ENCODE measurements at places on chromosomes 7 and 10.
A peak's percentile ranks its signal among the peaks of the same experiment; 100 is the strongest.

- no peak overlapping the region for H3K4me3 ChIP-seq
- H3K36me3 ChIP-seq = no peaks in the 10 kb centered on the region
- no peak overlapping the region for H3K27ac ChIP-seq
- no peaks in the 10 kb centered on the region for H3K4me1 ChIP-seq
- peak; percentile 28 for DNase-seq
Observed at GRCh38 chr10:116521424-116522290, 24.1 kb upstream of the PNLIP start.

DNA sequence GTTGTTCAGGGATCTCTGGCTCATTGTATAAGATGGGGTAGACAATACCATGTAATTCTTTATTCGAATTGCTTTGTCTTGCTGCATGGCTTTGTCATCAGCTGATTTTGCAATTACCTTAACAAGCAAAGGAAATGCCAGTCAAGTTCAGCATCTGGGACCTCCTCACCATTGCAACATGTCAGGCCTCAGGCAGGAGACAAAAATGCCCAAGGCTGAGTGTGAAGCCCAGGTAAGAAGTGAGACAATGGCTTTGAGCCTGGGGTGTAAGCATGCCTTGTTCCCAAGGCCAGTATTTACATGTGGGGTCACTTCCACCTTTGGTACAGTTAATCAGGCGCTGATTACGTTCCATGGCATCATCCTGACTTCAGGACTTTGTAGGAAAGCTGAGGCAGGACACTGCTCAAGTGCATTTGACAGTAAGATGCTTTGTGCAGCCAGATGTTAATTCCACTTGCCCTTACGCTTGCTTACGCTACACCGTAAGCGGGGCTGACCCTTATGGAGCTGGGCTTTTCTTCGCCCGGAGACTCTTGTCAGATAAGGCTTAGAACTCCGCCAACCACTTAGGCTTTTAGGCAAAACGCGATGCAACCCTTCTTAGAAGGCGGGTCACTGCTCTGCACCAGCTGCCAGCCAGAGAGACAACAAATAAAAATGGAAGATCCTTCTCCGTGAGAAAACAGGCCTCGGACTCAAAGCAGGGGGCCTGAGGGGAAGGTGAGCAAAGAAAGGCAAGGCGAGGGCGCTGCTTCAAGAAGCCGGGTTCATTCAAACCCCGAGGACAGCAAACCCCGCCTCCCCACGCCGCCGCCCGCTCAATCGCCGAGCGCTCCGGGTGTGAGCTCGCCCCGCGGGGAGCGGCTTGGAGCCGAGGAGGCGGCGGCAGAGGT, 1.3 kb upstream of the SP4 start:
- no peaks in the 10 kb centered on the region for H3K27me3 ChIP-seq
- peaks cover 35% of the 10 kb centered on the region for H3K4me1 ChIP-seq
- no peaks in the 10 kb centered on the region for H3K36me3 ChIP-seq
- peak; percentile 1 for DNase-seq
- peak overlapping the region; percentile 75 for H3K4me3 ChIP-seq
- peak overlapping the region; percentile 58 for H3K27ac ChIP-seq

- no peak overlapping the region for H3K4me3 ChIP-seq
- H3K4me1 ChIP-seq = no peaks in the 10 kb centered on the region
- DNase-seq = no peak
- no peaks in the 10 kb centered on the region for H3K27me3 ChIP-seq
- no peaks in the 10 kb centered on the region for H3K36me3 ChIP-seq
Observed at GRCh38 chr7:33578881-33579672, 326.3 kb upstream of the BMPER start.

DNA sequence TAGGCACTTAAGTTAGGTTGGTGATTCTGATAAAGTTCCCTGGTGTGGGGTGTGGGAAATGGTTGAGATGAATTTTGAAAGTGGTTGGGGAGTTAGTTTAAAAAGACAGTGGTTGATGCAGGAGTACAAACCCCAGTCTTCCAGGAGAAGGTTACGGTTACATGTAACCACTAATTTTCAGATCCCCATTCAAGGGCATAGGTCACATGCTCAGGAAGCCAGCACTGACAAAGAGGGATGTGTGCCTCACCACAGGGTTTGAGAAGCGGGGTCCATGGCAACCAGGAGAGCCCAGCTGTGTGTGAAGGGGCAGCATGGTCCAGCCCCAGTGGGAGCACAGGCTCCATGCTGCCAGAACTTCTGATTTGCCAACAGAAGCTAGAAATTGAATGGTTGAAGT, 144.2 kb downstream of the MDFIC start:
- no peak for DNase-seq
- H3K27ac ChIP-seq = no peak overlapping the region
- H3K36me3 ChIP-seq = no peaks in the 10 kb centered on the region
- H3K4me1 ChIP-seq = no peaks in the 10 kb centered on the region
- H3K4me3 ChIP-seq = no peak overlapping the region

DNA sequence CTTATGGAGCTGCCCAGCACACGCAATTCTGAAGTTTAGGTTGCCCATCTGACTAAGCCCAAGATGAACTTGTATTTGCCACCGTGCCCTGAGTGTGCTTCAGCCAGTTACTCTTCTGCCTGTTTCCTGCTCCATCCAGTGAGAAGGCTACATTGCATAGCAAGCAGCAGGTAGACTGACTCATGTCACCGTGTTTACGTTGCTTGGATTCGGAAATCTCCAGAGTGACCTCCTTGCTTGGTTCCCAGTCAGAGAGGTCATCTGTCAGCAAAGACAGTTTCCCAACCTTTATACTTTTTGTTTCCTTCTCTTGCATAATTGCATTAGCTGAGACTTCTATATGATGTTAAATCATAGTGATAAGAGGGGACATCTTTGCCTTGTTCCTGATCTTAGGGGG, 30.9 kb downstream of the NACAD start:
- H3K36me3 ChIP-seq = no peaks in the 10 kb centered on the region
- no peaks in the 10 kb centered on the region for H3K27me3 ChIP-seq
- H3K4me3 ChIP-seq = no peak overlapping the region

DNA sequence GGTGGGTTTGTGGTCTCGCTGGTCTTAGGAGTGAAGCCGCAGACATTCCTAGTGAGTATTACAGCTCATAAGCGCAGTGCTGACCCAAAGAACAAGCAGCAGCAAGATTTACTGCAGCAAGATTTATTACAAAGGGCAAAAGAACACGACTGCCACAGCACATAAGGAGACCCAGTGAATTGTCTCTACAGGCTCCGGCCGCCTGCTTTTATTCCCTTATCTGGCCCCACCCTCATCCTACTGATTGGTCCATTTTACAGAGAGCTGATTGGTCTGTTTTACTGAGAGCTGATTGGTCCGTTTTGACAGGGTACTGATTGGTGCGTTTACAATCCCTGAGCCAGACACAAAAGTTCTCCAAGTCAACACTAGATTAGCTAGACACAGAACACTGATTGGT, 82.1 kb downstream of the VIPR2 start:
- H3K36me3 ChIP-seq = no peaks in the 10 kb centered on the region
- DNase-seq = no peak
- H3K4me3 ChIP-seq = no peak overlapping the region
- H3K4me1 ChIP-seq = no peaks in the 10 kb centered on the region
- H3K27ac ChIP-seq = no peak overlapping the region

DNA sequence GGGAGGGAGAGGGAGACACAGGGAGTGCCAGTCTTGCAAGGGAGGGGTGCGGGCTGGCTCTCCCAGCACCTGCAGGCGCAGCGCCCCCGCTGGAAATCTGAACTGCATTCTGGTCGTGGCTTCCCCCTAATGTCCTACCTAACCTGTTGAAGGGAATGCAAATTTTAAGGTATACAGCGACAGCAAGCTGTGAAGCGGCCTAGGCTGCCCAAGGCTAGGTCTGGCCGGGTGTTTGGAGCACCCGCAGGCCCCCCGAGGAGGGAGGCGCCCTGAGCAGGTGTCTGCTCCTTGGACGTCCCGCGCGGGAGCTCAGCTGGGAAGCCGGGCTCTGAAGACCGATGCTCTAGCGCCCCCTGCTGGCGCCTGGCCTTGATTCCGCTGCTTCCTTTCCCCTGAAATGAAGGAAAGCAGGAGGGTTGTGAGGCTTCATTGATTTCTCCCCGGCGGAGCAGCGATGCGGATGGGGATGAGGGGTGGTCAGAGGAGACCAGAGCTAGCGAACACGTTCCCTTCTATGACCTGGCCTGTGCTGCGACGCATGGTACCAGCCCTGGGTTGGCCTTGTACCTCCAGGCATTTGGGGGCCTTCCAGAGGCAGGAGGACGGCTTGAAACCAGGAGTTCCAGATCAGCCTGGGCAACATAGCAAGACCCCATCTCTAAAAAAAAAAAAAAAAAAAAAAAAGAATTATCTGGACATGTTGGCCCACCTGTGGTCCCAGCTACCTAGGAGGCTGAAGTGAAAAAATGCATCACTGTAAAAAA, 601.3 kb downstream of the GALNT17 start:
- no peaks in the 10 kb centered on the region for H3K4me1 ChIP-seq
- peak; percentile 52 for DNase-seq
- H3K36me3 ChIP-seq = no peaks in the 10 kb centered on the region
- no peak overlapping the region for H3K4me3 ChIP-seq
- H3K27me3 ChIP-seq = no peaks in the 10 kb centered on the region

DNA sequence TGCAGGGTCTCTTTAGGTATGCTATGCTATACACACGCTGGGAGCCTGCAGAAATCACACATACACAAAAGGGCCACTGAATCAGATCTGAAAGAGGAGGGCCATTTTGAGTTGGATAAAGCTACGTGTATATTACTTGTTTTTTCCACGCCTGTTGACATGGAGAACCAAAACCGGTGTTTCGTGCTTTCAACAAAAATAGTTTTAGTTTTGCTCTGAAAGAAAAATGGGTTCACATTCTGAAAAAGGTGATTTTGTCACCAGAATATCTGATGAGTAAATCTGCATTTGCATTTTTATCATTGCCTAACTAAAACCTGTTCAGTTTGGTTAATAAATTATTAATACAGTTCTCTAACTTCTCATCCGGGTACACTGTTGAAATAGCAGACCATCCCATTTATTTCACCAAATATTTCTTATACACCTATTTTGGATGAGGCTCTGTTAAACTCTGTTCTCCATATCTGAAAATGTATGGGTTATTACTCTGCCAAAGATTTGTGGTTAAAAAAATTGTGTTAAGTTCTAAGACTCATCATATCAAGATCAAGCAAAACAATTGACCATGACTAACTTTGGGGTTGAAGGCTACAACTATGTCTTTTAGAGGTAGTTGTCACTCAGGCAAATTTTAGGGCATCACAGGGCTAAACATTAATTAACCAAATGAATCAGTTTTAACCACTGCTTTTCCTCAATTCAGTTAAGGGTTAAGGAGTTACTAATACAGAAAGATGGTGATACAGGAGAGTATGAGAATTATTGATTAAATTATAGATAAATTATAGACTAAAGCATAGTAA, 101.2 kb upstream of the RPA3 start:
- DNase-seq = no peak
- H3K27ac ChIP-seq = no peak overlapping the region
- no peaks in the 10 kb centered on the region for H3K27me3 ChIP-seq
- H3K4me3 ChIP-seq = no peak overlapping the region
- no peaks in the 10 kb centered on the region for H3K36me3 ChIP-seq

DNA sequence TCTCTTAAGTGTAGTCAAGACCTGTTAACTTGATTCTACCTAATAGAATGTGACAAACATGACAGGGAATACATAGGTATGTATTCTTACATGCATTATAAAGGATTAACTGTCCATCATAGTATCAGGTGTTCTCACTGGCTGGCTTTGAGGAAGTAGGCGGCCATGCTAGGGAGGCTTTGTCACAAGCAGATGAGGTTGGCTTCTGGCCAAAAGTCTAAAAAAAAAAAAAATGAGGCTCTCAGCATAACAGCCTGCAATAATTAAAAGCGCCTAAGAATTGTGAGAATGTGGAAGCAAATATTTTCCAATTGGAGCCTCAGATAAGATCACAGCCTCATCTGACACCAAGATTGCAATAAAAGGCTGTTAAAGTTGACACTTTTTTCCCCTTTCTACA, 1256.8 kb upstream of the SORCS1 start:
- H3K4me3 ChIP-seq = no peak overlapping the region
- no peaks in the 10 kb centered on the region for H3K36me3 ChIP-seq
- no peak overlapping the region for H3K27ac ChIP-seq
- no peaks in the 10 kb centered on the region for H3K27me3 ChIP-seq

GRCh38 chr10:109862041-109862440, 61.3 kb downstream of the XPNPEP1 start:
- H3K4me3 ChIP-seq = no peak overlapping the region
- H3K4me1 ChIP-seq = no peaks in the 10 kb centered on the region
- peaks cover 2% of the 10 kb centered on the region for H3K36me3 ChIP-seq
- DNase-seq = no peak
- H3K27me3 ChIP-seq = no peaks in the 10 kb centered on the region

- no peak for DNase-seq
- H3K4me3 ChIP-seq = no peak overlapping the region
- H3K27me3 ChIP-seq = no peaks in the 10 kb centered on the region
- H3K27ac ChIP-seq = no peak overlapping the region
- no peaks in the 10 kb centered on the region for H3K4me1 ChIP-seq
Observed at GRCh38 chr10:131350660-131351059, 39.1 kb upstream of the TCERG1L start.

GRCh38 chr10:30577048-30577447, 52.5 kb downstream of the LYZL2 start:
- no peak overlapping the region for H3K4me3 ChIP-seq
- no peak for DNase-seq
- no peaks in the 10 kb centered on the region for H3K36me3 ChIP-seq
- peaks cover 17% of the 10 kb centered on the region for H3K27me3 ChIP-seq
- peaks cover 35% of the 10 kb centered on the region for H3K4me1 ChIP-seq

- peak; percentile 48 for DNase-seq
- no peaks in the 10 kb centered on the region for H3K27me3 ChIP-seq
- peak overlapping the region; percentile 16 for H3K27ac ChIP-seq
- H3K4me1 ChIP-seq = peaks cover 60% of the 10 kb centered on the region
Observed at GRCh38 chr7:47446871-47447466, 134.9 kb downstream of the TNS3 start.

- no peak overlapping the region for H3K4me3 ChIP-seq
- DNase-seq = no peak
- H3K27ac ChIP-seq = no peak overlapping the region
Observed at GRCh38 chr10:115963848-115964247, 309.2 kb downstream of the GFRA1 start.

GRCh38 chr10:88986549-88987242, 3.9 kb upstream of the FAS start:
- H3K27ac ChIP-seq = no peak overlapping the region
- no peaks in the 10 kb centered on the region for H3K36me3 ChIP-seq
- H3K4me1 ChIP-seq = peaks cover 30% of the 10 kb centered on the region

- H3K27me3 ChIP-seq = no peaks in the 10 kb centered on the region
- H3K4me1 ChIP-seq = peaks cover 26% of the 10 kb centered on the region
- H3K27ac ChIP-seq = peak overlapping the region; percentile 100
- no peak for DNase-seq
- peak overlapping the region; percentile 83 for H3K4me3 ChIP-seq
Observed at GRCh38 chr7:139340808-139341057, 404 bp upstream of the FMC1 start.

GRCh38 chr10:99656199-99657064, 2.9 kb upstream of the ENTPD7 start:
- H3K27me3 ChIP-seq = no peaks in the 10 kb centered on the region
- no peak for DNase-seq
- no peak overlapping the region for H3K27ac ChIP-seq
- H3K4me3 ChIP-seq = no peak overlapping the region

GRCh38 chr7:2753148-2753547, 65.1 kb downstream of the AMZ1 start:
- no peak overlapping the region for H3K27ac ChIP-seq
- no peak overlapping the region for H3K4me3 ChIP-seq
- no peak for DNase-seq
- H3K36me3 ChIP-seq = peaks cover 7% of the 10 kb centered on the region
- H3K4me1 ChIP-seq = peaks cover 10% of the 10 kb centered on the region

All from HepG2 (cell line).